NCI-H2029 (cell line): ENCODE measurements at places on chromosomes 16 and 17.

DNA sequence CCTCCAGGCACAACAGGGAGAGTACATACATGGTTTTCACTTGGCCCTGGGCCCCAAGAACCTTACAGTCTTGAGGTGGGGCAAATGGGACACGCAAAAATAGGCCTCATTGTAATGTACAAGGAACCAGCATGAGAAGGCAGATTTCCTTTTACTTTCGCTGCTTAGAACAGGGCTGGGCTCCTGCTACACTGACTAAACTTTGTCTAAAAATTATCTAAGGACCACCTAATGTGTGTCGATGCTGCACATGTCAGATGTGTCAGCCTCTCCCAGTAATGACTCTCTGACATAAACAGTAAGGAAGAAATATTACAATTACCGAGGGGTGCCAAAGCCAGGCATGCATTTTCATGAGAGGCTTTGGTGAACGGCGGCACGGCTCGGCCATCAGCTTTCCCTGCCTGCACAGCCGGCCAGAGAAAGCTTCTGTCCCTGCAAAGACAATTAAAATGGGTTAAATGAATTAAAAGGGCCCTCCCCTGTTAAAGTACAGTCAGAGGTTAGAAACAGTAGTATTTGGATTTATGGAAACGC, 224.2 kb upstream of the IRX3 start:
- no peak for DNase-seq

DNA sequence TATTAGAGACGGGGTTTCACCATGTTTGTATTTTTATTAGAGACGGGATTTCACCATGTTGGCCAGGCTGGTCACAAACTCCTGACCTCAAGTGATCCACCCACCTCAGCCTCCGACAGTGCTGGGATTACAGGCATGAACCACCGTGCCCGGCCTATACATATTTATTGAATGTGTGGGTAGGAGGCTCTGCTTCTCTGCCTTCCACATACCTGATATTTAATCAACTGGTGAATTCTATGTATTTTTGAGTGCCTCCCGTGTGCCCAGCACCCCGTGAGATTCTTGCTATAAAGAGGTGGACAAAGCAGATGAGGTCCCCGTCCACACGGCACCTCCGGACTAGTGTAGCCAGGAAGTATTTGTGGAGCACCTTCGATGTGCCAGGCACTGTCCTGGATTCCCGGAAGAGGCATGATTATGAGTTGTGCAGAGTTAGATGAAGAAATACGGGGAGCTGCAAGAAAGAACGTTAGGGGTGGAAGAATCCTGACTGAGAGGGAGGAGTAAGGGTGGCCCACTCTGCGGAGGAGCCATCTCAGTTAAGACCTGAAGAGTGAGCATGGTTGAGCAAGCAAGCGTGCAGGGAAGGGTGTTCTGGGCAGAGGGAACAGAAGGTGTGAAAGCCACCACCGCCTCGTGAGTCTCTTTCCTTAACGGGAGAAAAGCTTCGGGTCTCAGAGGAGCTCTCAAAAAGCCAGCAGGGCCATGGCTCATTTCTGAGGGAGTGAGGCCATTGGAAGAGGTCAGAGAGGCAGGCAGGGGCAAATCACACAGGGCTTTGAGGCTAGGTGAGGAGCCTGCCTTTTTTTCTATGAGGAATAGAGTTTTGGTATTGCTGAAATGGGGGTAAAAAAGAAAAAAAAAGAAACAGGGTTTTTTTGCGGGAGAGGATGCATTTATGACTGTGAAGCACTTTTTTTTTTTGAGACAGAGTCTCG, 21.2 kb downstream of the CRISPLD2 start:
- no peak for DNase-seq

- DNase-seq = no peak
Observed at GRCh38 chr16:27313422-27314160, at the start of gene IL4R. Gene IL4R, plus strand, starts transcription at chr16:27313974. Its CDS starts 26,230 bp downstream, at chr16:27340204.

DNA sequence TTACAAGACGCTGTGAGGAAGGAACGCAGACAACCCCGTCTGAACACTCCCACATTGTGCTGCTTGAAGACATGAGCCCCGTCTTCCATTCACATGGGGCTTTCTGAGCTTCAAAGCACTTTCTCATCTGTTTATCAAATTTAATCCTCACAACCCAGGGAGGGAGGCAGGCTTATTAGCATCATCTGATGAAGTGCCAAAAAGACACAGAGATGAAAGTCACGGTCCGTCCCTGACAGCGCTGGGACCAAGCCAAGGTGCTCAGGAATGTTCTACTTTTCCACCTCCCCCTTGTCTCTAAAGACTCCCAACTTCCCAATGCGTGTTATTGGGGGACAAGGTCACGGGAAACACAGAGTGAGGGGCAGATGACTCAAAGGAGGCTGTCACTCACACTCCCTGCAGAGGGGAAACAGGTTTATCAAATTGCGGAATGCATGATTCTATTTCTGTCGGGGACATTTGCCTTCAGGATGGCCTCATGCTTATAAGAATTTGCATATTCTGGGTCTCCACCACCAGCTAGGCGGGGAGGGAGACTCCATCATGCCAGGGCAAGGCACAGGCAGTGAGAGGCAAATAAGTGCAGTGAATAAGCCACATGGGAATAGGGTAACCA, 10.7 kb downstream of the XYLT1 start:
- DNase-seq = no peak

- DNase-seq = no peak
Observed at GRCh38 chr16:74709441-74709877, 8.8 kb upstream of the MLKL start.

GRCh38 chr16:19710991-19711545, 7.0 kb downstream of the KNOP1 start:
- DNase-seq = no peak

GRCh38 chr16:66107661-66108060, 258.8 kb upstream of the CDH5 start:
- no peak for DNase-seq

- no peak for DNase-seq
Observed at GRCh38 chr16:62392698-62393097, 356.5 kb upstream of the CDH8 start.

GRCh38 chr17:9237053-9237410, 215.7 kb downstream of the NTN1 start:
- no peak for DNase-seq

- no peak for DNase-seq
Observed at GRCh38 chr16:58339452-58339981, 44.7 kb upstream of the PRSS54 start.

DNA sequence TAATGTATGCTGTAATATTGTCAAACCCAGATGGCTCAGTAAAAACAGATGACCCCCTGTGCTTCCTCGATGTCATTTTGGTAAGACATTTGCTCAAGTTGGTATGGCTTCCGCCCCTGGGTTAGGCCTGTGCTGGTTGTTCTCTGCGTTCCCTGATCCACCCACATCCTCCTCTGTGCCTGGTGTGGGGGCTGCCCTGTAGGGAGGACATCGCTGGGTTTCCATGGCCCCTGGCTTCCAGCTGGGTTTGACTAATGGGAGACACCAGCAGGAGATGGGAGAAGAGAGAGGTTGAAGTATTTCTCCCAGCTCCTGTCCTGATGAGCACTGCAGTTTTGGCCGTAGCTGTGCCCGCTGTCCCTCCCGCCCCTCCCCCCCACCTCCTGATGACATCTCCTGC, 4.4 kb upstream of the MFAP4 start:
- DNase-seq = no peak

- DNase-seq = no peak
Observed at GRCh38 chr17:59047616-59048015, 59.1 kb downstream of the TRIM37 start.

- no peak for DNase-seq
Observed at GRCh38 chr16:76035689-76036088, 241.5 kb upstream of the CNTNAP4 start.

- peak; percentile 36 for DNase-seq
Observed at GRCh38 chr16:7849841-7850240, 517.2 kb downstream of the RBFOX1 start.

GRCh38 chr17:14121952-14122351, 52.6 kb downstream of the COX10 start:
- no peak for DNase-seq

- DNase-seq = no peak
Observed at GRCh38 chr17:73284906-73285602, 23.4 kb upstream of the CPSF4L start.

DNA sequence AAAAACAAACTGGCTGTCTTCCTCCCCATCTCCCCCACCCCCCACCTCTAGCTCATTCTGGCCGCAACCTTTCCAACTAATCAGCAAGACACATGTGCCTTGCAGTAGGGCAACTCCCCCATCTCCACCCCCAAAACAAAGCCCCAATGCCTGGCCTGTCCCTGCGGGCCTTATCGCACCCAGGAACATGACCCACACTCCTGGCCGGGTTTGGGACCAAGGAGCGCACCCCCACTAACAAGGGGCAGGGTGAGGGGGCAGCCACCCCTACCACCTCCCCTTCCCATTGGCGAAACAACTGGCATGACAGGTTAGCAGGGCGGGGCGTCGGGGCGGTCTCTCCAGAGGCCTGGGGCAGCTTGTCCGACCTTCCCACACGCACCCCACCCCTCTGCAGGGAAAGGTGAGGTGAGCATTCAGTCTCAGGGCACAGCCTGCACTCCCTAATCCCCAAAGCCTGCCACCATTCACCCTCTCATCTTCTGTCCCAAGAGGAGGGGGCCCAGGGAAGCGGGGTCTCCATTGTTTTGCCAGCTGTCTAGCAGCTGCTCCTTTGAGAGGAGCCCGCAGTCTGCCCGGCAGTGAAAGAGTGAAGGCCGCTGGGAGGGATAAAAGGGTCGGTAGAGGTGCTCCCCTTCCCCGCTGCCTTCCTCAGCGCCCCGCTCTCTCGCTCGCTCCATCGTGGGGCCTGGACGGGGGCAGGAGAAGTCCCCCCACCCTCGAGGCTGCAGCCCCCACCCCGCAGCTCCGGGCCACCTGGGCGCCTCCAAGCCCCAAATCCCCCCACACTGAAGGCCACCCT, 765 bp downstream of the MYO18A start:
- DNase-seq = no peak

- no peak for DNase-seq
Observed at GRCh38 chr16:30813821-30814189, 26.8 kb upstream of the ZNF629 start.

GRCh38 chr17:78609191-78609641, 32.0 kb upstream of the DNAH17 start:
- no peak for DNase-seq

- no peak for DNase-seq
Observed at GRCh38 chr17:72692676-72693075, 399.8 kb downstream of the SLC39A11 start.

DNA sequence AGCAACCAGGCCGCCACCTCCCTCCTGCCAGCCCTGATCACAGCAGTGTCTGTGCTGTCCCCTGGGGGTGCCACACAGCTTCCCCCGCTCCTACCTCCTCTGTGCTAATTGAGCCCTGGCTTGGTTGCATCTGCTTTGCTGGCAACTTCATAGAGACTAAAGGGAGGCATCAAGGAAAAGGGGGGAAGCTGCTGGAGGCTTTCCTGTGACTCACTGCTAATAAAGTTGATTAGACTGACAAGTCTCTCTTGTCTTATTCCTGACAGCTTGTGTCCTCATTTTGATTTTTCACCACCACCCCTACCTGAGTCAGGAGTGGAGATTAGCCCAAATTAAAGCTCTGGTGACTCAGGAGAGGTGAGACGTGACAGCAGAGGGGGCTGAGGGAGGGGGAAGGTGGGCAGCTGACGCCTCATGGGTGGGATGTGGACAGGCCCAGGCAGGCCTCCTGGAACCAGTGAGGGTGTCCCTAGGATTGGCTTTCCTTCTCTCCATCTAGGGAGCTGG, 310.0 kb downstream of the CBLN1 start:
- no peak for DNase-seq

DNA sequence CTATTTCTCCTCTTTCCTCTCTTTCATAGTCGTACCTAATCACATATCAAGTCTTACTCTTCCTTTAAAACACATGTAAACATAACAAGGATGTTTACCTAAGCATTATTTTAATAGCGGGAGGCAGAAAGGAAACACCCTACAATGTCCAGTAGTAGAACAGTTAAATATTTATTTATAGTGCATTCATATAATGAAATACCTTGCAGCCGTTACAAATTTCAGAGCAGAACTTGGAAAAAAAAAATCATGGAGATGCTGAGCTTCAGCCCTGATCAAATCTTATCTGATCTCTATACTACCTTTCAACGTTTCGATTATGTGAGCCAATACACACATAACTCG, 39.6 kb downstream of the GRB2 start:
- no peak for DNase-seq

- no peak for DNase-seq
Observed at GRCh38 chr17:17926840-17927449, 45.3 kb downstream of the TOM1L2 start.

DNA sequence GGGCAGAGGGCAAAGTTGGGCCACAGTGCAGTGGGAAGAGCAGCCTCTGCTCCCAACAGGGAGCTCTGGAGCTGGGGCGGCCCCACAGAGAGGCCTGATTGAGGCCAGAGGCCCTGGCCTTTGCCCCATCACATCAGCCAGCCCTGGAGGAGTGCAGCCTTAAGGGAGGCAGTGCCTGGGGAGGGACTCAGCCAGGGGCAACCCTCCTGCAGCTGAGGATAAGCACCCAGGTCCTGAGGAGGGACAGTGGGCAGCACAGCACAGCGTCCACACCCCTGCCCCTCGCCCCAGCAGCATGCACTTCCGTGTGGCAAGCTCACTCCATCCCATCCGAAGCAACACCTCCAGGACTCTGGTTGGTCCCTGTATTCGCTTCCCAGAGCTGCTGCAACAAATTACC, 61.9 kb upstream of the CBX4 start:
- DNase-seq = no peak

- no peak for DNase-seq
Observed at GRCh38 chr17:31802502-31802901, 56.5 kb downstream of the COPRS start.

DNA sequence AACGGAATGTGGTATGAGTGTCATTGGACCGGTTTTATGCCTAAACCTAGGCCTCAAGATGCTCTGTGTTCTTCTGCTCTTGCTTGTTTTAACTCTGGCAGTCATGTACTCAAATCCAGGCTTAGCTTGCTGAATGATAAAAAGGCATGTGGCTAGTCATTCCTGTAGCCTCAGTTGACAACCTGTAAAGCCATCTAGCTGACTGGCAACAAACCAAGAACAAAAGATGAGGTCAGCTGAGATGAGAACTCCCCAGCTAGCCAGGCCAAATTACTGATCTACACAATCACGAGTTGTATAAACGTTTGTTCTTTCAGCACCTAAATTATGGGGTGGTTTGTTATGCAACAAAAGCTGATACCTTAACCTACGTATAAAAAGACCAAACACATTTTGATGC, 1406.0 kb upstream of the CDH8 start:
- DNase-seq = no peak

DNA sequence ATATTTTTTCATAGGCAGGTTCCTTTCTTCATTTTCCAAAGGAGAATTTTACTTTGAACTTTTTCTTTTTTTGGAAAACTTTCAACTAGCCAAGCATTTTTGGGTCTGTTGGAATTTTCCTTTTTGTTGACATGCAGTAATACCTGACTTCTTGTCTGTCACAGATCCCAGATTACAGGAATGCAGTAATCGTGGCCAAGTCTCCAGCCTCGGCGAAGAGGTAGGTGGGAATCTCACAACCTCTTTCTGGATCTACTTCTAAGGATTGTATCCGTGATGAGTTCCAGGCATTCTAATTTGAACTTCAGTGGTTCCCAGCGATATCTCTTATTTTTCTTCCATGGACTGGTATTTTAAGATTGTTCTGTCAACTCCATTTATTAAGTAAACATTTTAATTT, 31.7 kb downstream of the PRPSAP2 start:
- no peak for DNase-seq
